ENCODE measurements at places on chromosomes 13 and 19.

- no peak for DNase-seq
These were observed 19.1 kb upstream of the FAM216B start for GRCh38 chr13:42762251-42762650.

- DNase-seq, result no peak
These were observed 2.6 kb downstream of the TUBA3C start for GRCh38 chr13:19178901-19179593.

GRCh38 chr13:108682714-108683113 is 53.3 kb downstream of the MYO16 start:
- no peak for DNase-seq

GRCh38 chr13:74203576-74203975 is 69.4 kb upstream of the KLF12 start:
- DNase-seq, result no peak

DNA sequence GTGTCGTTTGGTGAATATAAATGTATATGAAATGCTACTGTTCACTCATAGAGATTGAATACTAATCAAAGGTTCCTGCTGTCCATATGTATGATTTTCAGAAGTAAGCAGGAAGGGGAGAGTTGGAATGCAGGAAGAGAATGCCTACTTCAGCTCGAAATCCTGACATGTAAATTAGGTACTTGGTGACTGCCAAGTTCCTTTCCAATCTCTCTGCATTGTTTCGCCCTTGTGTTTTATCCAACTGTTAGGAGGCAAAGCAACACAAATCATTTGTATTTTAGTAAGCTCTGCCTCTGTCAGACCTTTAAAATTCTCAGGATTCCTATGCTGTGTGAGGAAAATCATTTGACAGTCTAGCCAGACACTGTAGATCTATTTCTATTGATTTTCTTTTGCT is 9.0 kb downstream of the STARD13 start:
- no peak for DNase-seq

DNA sequence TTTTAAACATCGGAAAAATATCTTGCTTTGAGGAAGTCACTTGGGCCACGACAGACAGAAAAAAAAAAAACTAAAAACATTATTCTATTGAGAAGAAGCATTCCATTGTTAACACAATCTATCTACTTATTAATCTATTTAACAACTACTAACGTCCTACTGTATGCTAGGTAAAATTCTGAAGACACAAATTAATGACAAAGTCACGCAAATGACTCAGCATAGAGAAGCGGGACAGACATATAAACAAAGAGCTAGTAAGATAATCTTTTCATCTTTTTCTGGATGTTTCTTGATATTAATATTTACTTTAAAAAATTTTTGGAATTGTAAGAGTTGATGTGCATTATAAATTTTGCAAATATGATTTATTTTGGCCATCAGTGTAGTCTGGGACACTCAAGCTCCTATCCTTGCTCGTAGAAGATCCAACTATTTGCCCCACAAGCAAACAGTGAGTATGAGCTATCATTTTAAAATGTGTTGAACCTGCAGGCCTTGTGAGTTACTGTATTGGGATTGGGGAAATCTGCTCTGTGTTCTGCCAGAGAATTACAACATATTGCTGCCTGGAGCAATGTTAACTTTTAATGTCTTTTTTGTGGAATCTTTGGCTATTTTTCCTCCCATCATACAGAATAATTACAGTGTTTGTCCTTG is 109.1 kb downstream of the PCDH9 start:
- no peak for DNase-seq

- no peak for DNase-seq
These were observed 6.4 kb downstream of the WDR87 start for GRCh38 chr19:37899966-37900365.

DNA sequence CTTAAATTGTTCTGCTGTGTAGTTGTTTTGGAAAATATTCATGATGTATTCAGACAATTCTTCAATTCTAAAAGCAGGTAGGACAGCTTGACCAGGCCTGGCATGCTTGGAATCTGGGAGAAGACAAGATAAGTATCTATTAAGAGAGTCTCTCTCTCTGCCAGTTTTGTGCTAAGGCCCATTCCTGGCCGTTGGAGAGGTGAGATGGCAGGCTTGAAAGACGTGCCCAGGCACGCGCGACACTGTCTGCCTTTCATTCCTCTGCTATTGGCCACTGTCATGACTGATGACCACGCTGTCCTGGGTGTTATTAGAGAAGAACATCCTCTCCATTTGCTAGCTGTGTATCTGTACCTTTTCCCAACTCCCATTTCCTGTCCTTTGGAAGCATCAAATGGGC is 90.3 kb downstream of the LHFPL6 start:
- no peak for DNase-seq

DNA sequence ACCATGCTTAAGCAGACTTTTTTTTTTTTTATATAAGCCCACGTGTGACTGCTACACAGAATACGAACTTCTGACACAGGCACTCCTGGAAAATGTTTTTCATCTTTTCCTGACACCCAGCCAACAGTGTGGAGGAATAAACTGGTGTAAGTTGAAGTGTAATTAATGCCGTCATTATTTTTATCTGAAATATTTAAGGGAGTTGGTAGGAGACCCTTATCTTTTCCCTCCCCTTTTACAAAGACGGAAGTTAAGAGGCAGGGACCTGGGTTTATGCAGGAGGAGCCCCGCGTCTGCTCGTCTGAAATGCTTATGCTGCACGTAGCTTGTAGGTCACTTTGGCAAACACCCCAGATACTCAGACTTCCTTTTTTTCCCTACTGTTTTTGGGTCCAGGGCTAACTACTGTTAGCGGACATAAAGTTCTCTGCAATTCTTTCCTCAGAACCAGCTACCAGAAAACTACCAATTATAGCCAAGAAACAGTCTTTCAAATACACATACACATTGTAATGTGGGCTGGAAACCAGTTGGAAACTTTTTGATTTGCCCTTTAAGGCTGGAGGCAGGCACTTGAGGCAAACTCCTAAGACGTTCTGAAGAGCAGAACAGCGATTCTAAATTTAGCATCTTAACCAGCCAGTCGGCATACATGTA is 50.8 kb downstream of the EFNB2 start:
- DNase-seq, result no peak

GRCh38 chr19:13128583-13128982 is 10.5 kb downstream of the NACC1 start:
- no peak for DNase-seq

GRCh38 chr13:95075506-95075905 is 225.7 kb downstream of the ABCC4 start:
- no peak for DNase-seq

GRCh38 chr13:107157271-107157670 is 589.3 kb upstream of the ARGLU1 start:
- DNase-seq, result no peak

GRCh38 chr13:111908361-111908760 is 158.6 kb upstream of the SOX1 start:
- no peak for DNase-seq

DNA sequence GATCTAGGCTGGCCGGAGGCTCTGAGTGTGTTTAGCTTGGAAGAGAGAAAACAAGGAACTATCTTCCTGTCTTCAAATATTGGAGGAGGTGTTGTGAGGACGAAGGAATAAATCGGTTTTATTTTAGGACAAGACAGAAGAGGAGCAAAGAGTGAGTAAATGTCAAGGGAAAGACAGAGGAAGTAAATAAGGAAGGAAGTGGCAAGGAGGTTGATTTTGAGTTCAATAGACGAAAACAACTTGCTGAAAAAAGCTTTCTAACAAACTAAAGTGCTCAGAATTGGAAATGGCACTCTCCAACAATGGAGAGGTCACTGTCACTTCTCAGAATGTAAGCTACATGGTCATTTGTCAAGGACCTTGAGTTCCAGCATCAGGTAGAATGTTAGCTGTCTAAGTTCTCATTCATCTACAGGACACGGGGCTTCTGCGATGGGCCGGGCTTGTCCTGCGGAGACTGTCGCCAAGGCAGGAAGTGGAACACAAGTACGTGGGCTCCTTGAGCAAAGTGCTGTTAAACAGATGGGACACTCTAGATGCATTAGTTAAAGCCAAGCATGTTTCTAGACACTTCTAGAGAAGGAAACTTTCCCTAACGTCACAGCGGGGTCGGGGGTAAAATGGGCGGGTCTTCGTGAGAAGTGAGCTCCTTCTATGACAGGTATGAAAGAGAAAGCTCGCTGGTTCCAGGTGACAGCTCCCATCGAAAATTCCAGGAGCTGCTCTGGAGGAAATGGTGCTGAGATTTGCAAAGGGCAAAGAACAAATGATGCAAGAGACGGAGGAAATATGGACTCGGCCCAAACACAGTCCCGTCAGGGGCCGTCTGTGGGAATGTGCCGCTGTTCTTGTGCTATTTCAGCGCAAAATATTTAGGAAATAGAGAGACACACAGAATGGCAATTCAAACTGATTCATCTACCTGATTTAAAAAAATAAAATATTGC is 103.9 kb upstream of the UBL3 start:
- no peak for DNase-seq

- DNase-seq, result no peak
These were observed 567 bp downstream of the EFNB2 start for GRCh38 chr13:106534639-106535551.

GRCh38 chr13:97212601-97213040 is 9.5 kb upstream of the MBNL2 start:
- no peak for DNase-seq

- no peak for DNase-seq
These were observed 6.0 kb downstream of the AKAP8L start for GRCh38 chr19:15412832-15413231.

DNA sequence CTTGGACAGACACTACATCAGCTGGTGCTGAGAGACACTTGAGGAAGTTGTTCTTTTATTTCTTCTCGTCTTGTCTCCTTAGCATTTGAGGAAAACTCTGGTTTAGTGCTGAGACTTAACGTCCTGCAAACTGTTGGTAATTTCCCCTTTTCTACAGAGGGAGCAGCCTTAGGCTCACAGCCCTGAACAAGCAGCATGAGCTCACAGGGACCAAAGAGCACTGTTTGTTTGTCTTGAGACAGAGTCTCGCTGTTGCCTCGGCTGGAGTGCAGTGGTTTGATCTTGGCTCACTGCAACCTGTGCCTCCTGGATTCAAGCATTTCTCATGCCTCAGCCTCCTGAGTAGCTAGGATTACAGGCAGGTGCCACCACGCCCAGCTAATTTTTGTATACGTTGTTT is 5.5 kb downstream of the ZNF805 start:
- DNase-seq, result no peak

DNA sequence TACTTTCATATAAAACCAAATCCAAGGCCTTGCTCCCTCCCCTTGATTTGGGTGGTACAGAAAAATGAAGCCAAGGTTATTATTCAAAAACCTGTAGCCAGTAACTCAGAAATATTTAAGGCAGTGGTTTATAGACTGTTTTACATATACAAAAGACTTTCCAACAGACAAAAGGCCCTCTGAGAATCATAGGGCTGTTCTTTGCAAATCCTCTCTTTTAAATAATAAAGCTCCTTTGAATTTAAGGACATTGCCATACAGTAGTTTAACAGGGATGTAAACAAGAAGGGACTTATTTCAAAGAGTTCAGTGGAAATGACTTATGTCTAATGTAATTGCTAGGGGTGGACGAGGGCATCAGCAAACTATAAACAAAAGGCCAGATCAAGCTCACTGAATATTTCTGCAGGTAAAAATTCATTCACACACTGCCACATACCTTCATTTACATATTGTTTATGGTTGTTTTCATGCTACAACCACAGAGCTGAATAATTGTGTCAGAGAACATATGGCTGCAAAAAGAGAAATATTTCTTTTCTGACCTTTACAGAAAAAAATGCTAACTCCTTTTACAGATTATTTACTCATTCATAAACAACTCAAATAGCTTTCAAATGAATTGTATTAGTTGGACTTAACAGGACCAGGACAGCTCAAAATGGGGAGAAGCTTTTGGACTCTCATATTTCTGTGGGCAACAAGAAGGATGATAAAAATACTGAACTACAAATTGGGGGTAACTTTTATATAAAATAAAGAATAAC is 665.6 kb downstream of the SLITRK1 start:
- no peak for DNase-seq

- no peak for DNase-seq
These were observed 128.0 kb upstream of the VSTM2B start for GRCh38 chr19:29397748-29398147.

DNA sequence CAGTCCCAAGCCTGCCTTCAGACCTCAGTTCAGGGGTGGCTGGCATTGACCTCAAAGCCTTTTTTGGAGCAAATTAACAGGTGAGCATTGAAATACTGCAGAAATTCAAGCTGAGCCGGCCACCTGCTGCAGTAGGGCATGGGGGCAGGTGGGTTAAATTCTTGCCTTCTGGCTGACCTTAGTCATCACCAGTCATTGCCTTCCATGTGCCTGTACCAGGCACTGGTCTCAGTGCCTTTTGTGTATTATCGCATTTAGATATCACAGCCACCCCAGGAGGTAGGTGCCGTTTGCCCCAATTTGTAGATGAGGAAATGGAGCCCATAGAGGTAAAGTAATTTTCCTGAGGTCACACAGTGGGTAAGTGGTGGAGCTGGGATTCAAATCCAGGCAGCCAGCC is 7.2 kb downstream of the PPP1R37 start:
- no peak for DNase-seq

DNA sequence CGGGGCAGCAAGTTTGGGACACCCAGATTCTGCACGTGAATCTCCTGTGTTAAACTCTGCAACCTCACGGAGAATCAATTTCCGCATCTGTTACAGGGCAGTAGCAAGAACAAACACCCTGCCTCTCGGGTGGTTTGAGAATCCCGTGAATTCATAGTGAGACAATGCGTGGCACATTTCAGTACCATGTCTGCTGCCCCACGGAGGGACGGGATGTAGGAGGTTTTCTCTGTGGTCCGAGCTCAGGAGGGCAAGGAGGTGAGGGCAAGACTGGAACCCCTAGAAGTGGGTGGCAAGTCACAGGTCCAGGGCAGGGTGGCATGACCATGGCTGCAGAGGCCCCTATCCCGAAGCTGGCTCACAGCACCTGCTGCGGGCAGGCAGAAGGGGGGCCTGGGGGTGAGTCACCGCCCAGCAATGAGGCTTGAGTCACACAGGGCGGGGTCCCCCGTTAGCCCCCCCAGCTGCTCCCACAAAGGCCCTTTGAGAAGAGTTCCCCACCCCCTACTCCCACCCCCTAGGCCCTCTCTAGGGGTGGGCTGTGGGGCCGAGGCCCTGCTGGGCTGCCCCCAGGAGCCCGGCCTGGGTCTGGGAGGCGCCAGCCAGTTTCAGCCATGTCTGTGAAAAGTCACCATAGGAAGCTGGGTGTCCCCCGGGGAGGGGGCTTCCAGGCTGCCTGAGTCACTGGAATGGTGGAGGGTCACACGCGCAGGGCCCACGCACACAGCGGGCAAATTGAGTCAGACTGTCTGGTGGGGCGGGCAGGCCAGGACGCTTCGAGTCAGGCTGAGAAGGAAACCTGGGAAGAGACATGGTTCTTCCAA is 25.8 kb upstream of the NANOS3 start:
- no peak for DNase-seq

Data from GM12891 (cell line).